HFF-Myc (cell line): ENCODE measurements at places on chromosomes 6 and 20.

DNA sequence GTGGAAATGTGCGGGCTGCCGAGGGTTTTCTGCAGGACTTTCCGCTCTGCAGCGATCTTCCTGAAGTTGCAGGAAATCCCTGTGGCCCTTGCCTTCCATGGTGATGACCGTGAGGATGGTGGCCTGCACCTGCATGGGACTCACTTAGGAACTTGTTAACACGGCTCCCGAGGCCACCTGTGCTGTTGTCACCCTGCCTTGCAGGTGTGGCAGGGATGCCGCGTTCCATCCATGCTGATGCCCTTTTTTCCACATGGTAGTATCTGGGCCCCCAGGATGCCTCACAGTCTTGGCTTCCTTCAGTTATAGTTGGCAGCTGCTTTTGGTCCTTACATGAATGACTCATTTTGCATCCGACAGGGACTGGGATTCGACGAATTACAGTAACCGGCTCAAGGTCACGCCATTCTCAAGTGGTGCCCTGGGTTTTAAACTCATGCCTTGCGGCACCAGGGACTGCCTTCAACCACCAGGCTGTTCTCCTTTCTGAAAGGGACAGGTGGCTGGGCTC, 37.2 kb downstream of the SYNJ2 start:
- no peak for DNase-seq

GRCh38 chr6:19921786-19922185, 84.6 kb downstream of the ID4 start:
- DNase-seq = no peak

GRCh38 chr20:36848078-36848660, 27.8 kb upstream of the TLDC2 start:
- DNase-seq = no peak

GRCh38 chr6:31829633-31830283, 2.2 kb downstream of the HSPA1B start:
- DNase-seq = no peak

GRCh38 chr6:127385668-127386430, 42.4 kb upstream of the ECHDC1 start:
- no peak for DNase-seq

- DNase-seq = no peak
Measured at GRCh38 chr6:8570256-8570920, 135.0 kb upstream of the SLC35B3 start.

GRCh38 chr6:11277275-11278206, 45.1 kb upstream of the NEDD9 start:
- DNase-seq = peak; percentile 60

DNA sequence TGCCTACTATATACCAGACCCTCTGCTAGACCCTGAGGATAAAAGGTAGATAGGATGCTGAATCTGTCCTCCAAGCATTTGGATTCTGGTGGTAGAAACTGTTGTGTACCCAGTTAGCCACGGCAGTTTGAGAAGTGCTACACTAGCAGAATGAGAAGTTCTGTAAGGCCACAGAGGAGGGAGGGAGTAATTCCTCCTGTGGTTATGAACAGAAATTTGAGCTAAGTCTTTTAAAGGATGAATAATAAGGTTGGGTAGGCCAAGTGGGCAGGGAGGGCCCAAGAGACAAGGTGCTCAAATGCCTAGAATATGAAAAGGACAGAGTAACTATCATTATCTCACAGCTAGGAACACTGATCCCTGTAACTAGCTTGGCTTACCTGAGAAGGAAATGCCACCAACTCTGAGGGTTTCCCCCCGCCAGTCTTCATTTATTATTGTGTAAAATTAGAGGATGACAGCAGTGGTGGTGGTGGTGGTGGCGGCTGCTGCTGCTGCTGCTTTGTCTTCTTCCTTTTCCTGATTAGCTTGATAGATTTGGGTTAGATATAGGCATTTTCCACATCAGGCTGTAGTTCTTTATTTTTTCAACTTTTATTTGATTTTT, 243.3 kb downstream of the PRL start:
- no peak for DNase-seq

GRCh38 chr6:38549795-38550194, 89.9 kb downstream of the BTBD9 start:
- no peak for DNase-seq

DNA sequence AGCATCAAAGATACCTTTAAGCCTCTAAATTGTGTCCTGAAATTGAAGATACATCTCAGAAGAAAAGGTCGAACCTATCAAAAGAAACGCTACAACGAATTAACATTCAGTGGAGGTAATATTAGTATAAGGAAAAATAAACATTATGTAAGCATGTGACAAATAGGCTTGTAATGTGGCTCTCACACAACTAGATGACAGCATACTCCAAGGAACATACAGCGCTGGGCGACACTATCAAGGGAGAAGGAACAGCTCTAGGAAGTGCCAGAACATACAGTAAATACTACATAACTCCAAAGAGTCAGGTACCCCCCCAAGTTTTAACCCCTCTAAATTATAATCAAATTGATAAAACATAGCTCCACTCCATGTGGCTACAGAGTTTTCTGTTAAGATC, 103.5 kb downstream of the LAMP5 start:
- DNase-seq = no peak

DNA sequence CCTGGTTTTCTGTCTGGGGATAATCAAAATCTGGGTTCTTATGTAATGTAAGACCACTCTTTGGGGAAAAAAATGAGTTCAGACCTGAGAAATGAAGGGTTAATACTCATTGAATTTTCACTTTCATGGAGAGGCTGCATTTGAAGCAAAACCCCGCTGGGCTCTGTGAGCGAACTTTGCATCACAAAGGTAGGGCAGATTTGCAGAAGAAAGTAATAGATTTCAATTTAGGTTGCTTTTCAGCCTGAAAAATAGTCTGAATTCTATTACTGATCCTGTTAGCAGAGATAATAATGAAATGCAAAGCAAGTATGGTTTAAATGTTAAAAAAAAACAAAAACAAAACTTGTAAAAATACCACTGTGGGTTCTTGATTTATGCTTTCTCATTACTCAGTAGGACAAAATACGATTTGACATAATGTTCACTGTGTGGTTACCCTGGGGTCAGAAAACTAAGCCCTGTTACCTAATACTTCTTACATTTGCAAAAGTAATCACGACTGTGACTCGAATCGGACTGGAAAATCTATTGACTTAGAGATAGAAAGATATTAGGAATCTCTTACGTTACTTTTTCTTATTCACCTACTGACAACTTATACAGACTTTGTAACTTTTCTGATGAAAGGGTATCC, 72.2 kb downstream of the UST start:
- no peak for DNase-seq

- DNase-seq = no peak
Measured at GRCh38 chr20:61771805-61772350, 293.8 kb downstream of the TAF4 start.
